GM23248 (cell line): ENCODE measurements at places on chromosomes 2 and 18. TPM values are rescaled to one million over a fixed set of nuclear protein-coding genes. Genes with fewer than 3 reads are reported as not detected.
A peak's percentile ranks its signal among the peaks of the same experiment; 100 is the strongest.

CFC1 gene
- not detected in 2 replicates for total RNA-seq

CGREF1 gene
- total RNA-seq, result 19.2 and 23.3 TPM in 2 replicates

FER1L5 gene
- total RNA-seq, result under 0.01 TPM in 1 of 2 replicates, not detected in the other

- no peaks in the 10 kb centered on the region for H3K27me3 ChIP-seq
- H3K36me3 ChIP-seq, result no peaks in the 10 kb centered on the region
- DNase-seq, result no peak
These were observed 25.6 kb downstream of the NFATC1 start for GRCh38 chr18:79421275-79421857.

DNA sequence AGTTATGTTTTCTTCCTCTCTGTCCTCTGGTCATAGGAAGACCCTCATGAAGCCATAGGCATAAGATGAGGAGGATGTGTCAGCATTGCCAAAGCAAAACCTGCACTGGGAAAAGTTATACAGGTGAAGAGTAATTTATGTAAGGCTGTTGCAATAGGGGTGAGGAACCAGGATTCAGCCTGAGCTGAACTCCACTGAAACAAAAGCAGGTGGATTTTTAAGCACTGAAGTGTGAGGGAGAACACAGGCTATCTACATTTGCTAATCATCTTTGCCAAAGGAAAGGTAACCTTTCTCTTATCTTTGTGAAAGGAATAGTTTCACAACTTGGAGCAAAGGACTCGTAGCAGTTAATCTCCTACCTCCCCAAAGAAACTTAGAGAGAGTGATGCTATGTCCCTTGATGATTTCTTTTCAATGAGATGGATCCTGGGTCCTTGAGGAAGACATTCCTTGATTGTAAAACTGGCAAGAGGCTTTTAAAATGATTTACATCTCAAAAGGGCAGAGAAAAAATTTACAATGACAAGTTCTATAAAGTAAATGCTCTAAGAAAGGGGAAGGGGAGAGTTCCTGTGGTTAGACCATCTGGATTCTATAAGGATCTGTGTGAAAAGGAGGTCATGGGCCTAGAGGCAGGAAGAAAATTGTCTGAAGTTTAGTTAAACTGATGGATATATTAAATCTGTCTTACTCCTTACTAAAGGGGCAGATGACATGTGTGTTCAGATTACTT lies 385.4 kb upstream of the CDH7 start:
- no peak overlapping the region for H3K4me3 ChIP-seq
- no peak overlapping the region for H3K27ac ChIP-seq
- no peaks in the 10 kb centered on the region for H3K36me3 ChIP-seq
- H3K4me1 ChIP-seq, result no peaks in the 10 kb centered on the region
- no peak for DNase-seq
- H3K27me3 ChIP-seq, result no peaks in the 10 kb centered on the region

- no peaks in the 10 kb centered on the region for H3K36me3 ChIP-seq
- peaks cover 6% of the 10 kb centered on the region for H3K4me1 ChIP-seq
- no peak for DNase-seq
- peak overlapping the region; percentile 13 for H3K4me3 ChIP-seq
- no peaks in the 10 kb centered on the region for H3K27me3 ChIP-seq
These were observed 148.4 kb downstream of the HDAC4 start for GRCh38 chr2:239252393-239252792.

DNA sequence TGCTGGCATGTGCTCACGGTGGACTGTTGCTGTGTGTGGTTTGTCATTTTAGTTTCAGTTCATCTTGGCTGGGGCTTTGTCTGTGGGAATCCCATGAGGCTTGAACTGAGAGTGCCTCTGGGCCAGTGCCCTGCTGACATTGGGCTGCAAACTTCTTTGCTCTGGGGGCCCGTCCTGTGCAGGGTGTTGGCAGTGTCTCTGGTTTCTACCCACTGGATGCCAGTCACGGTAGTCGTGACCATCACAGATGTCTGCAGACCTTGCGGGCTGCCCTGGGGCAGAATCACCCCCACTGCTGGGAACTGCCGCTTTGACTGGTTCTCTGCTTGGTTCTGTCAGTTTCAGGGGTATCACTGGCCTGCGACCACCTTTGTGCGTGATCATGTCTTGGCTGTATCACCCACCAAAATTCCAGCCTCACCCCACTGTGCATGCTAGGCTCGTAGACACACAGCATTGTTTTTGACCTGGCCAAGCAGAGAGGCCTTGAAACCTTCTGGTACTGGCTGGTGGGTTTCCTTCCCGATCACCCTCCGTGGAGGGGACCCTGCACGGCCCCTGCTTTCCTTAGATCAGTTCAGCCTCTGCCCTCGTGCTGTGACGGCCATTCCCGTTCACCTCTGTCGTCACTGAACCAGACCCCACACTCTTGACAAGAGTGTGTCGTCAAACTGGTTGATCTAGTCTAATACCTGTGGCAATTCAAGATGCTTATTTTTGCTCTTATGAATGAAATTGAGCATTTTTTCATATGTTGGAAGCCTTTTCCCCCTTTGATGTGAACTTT lies 57.6 kb downstream of the KCNG2 start:
- peaks cover 27% of the 10 kb centered on the region for H3K27me3 ChIP-seq
- DNase-seq, result no peak
- H3K4me1 ChIP-seq, result no peaks in the 10 kb centered on the region
- H3K36me3 ChIP-seq, result no peaks in the 10 kb centered on the region

DNA sequence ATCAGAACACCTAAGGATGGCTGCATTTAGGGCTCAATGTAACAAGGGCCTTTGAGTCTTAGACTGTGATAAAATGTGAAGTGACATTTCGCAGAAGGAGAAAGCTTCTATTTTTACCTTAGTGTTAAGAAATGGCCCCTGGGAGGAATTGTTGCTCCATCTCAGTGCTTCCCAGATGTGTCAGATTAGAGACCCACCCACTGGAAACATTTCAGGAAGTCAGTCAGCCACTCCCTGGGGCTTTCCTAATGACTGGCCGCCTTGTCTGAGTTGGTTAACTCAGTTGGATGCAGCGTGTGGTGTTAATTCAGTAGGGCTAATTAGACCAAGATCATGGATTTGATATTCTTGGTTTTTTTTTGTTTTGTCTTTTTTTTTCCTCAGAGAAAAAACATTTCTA lies 355.9 kb downstream of the PIK3C3 start:
- H3K36me3 ChIP-seq, result no peaks in the 10 kb centered on the region
- no peak overlapping the region for H3K27ac ChIP-seq
- peaks cover 5% of the 10 kb centered on the region; the same call in 1 of the 2 replicates for H3K4me1 ChIP-seq
- no peaks in the 10 kb centered on the region for H3K27me3 ChIP-seq
- H3K4me3 ChIP-seq, result no peak overlapping the region

DNA sequence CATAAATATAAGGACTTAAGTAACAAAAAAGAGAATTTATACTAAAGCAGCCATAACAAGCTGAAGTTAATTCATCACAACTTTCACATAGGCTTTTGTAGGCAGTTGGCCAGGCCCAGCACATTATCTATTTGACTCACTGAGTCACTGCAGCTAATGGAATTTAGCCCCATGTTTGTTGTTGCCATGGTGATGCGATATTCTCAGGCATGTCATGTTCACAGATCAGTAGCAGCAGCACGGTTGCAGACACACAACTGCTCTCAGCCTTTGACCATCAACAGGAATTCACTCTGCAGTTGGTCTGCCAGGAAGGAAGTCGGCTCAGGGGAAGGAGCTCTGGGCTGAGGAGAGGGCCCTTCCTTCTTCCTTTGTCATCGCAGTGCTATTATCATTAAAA lies 639.8 kb downstream of the TMEM182 start:
- no peaks in the 10 kb centered on the region for H3K27me3 ChIP-seq
- DNase-seq, result peak; percentile 4
- no peaks in the 10 kb centered on the region for H3K4me1 ChIP-seq
- H3K27ac ChIP-seq, result no peak overlapping the region
- no peaks in the 10 kb centered on the region for H3K36me3 ChIP-seq
